ENCODE measurements at places on chromosomes 1 and 21. TPM values are rescaled to one million over a fixed set of nuclear protein-coding genes. Genes with fewer than 3 reads are reported as not detected.

Gene TMEM269
- not detected for total RNA-seq

Gene NBPF20
- 2.1 TPM for total RNA-seq

Gene ALX3
- total RNA-seq = not detected

Gene SPRR2E
- total RNA-seq = not detected

Gene ANKRD65
- total RNA-seq = 2.4 TPM

Gene TYW3
- total RNA-seq = 19.6 TPM

Gene PSMB2
- total RNA-seq = 22.1 TPM

Gene ITLN1
- total RNA-seq = 0.49 TPM

Gene MOB3C
- 4.4 TPM for total RNA-seq

Gene MCOLN2
- total RNA-seq = 1.1 TPM

Gene KIAA1614
- 9.7 TPM for total RNA-seq

Gene MATN1
- total RNA-seq = 0.25 TPM

Gene RUNX3
- not detected for total RNA-seq
